ENCODE measurements at places on chromosomes 1 and 21.
A peak's percentile ranks its signal among the peaks of the same experiment; 100 is the strongest.

DNA sequence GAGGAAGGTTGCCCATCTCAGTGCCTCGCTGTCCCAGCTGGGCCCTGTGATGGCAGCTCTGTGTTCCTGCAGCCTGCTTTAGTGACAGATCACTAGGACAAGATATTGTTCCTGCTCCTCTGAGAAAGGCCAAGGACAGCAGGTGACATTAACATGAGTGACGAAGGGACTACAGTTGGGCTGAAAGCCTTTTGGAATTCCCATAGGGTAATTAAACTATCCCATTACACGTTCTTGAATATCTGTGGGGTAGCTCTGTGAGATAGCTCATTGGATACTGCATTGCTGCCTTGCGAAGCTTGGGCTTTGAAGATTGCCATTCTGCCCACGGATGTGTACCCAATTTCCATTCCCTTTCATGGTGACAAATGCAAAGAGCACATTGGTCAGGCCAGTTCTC lies 78.2 kb upstream of the COA6 start:
- DNase-seq: no peak

- DNase-seq: no peak
Observed at GRCh38 chr1:228977741-228978140, 242.5 kb downstream of the RHOU start.

GRCh38 chr1:57551476-57551875 lies 127.6 kb upstream of the DAB1 start:
- DNase-seq: no peak

GRCh38 chr1:71780681-71781080 lies 501.7 kb downstream of the NEGR1 start:
- DNase-seq: no peak

- no peak for DNase-seq
Observed at GRCh38 chr1:247435030-247435758, 19.2 kb downstream of the NLRP3 start.

DNA sequence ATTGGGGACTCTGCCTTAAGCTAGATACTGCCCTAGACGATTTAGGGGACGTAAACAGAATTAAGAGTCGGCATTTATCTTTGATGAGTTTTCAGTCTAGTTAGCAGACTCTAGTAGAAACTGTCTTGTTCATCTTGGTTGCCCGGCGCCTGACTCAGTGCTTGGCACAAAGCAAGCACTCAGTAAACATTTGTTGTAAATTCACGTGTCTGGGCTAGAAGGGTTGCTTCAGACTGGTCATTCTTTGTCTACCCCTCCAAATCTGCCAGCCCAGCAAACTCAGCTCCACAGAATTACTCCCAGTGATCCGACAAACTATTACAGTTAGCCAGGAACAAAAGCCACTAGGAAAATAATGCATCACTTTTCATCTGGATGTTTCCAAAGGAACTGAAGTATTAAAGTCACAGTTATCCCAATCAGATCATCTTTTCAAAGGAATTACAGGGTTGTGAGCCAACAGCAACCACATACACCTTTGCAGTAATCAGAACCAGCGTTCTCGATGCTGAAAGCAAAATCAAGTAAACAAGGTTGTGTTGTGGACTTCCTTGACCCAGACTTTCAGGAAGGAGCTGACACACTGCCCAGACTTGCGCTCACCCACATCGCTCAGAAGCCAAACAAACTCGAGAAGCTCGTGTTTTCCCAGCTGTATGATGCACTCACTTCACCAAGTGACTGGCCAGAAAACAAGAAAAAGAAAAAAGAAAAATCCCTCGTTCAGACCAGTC lies 66.5 kb upstream of the GADD45A start:
- no peak for DNase-seq

DNA sequence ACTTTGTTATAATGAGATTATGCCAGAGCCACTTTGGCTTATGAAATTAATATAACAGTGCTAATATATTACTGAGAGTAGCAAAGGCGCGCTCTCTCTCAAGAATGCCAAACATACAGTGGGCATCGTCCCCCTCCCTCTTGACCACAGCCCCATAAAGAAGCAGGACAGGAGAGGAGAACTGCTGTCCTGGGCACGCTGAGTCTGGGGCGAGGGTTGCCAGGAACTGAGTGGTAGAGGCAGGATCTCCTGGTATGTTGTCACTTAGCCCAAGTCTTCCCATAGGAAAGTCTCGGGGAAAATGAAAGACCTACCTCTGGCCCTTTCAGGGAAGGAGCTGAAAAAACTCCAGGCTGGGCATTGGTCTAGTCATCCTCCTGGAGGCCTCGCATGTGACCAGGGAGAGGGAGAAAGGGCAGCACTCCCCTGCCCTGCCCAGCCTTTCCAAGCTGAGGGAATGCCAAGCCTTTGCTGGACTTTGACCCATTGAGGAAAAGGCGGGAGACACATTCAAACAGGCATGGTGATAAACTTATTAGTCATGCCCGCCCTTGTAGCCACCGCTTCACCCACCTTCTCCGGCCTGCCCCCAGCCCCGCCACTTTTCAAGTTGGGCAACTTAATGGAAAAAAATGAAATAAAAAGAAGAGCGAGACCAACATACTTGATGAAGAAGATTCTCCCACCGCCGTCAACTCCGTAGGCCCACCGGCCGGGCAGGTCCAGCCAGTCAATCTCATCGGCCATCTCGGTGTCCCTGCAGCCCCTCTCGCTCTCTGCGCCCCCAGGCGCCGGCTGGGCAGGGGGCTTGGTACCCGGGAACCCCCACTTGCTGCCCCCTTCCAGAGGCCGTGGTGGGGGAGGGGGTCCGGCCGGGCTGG lies 17.4 kb upstream of the PLEKHA6 start:
- no peak for DNase-seq

DNA sequence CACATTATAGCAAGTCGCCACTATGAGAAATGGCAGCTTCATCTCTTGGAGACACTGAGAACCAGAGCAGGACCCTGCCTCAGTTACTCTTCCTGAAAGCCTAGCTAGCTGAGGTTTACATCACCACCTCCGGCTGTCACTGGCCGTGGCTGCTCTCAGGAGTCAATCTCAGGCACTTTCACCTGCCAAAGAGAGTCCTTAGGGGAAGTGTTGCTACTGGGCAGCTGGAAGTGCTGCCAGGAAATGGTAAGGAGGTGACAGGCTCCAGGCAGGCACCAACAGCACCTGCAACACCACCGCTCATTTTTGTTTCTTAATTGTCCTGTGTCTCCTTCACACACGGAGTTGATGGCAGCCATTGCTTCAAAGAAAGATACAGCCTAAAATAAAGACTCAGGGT lies 92.5 kb downstream of the DSCAM start:
- no peak for DNase-seq

DNA sequence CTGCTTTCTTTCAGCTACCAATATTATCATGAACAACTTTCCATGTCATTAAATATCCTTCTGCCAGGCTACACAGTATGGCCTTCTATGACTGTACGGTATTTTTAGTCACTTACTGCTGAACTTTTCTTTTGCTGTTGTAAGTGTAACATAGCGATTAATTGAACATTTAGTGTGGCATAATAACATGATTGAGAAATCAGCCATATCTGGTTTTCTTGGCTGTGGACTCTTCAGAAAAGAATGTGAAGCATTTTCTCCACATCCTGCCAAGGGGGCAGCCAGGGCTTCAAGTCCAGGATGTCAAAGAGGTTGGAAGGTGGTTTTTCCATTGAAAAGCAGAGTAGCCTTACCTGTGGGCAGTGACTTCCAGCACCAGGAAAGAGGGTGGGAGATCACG lies 8.8 kb upstream of the AHCYL1 start:
- no peak for DNase-seq

DNA sequence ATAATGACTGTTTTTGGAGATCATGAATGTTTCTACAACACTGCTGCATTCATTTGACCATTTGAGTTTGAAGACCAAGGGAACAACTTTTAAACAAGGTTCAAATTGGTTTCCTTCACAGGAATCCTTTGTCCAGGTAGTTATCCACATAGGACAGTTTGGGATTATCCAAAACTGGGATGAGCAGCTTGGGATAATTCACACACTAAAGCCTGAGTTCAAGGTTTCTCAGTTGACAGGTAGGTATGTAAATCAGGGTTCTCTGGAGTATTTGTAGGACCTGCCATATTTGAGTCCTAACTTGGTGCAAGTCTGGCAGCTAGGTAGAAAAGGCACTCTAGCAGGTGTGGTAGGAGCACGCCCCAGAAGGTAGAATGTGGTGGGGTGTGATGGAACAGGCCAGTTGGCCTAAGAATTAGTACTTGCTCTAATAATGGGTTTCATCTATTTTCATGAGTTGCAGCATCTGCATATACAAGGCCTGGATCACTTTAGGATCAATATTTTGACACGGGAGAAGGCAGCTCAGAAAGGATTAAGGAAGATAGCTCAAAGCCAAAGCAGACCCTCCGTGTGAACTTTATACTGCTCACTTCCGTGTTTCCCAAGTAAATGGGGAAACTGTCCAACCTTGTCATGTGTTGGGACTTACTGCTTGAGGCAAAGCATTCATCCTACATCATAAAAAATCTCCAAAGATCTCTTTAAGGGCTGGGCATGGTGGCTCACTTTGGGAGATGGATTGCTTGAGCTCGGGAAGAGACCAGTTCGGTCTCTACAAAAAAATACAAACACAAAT lies 14.1 kb upstream of the RAB42 start:
- no peak for DNase-seq

DNA sequence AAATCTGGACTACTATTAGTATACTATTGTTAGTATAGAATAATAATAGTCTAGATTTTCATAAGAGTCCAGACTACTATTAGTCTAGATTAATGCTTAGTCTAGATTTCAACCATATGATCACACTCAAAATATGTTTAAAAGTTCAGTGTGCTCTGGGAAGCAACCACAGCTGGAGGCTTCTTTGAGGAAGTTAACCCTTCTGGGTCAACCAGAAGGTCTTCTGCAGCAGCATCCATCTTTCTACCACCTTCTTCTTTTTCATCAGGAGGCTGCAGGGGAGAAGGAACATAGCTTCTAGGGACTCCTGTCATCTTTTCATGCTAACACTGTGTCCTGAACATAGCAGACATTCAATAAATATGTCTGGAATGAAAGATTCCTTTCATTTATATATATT lies 51.2 kb upstream of the DNAJC6 start:
- DNase-seq: no peak

DNA sequence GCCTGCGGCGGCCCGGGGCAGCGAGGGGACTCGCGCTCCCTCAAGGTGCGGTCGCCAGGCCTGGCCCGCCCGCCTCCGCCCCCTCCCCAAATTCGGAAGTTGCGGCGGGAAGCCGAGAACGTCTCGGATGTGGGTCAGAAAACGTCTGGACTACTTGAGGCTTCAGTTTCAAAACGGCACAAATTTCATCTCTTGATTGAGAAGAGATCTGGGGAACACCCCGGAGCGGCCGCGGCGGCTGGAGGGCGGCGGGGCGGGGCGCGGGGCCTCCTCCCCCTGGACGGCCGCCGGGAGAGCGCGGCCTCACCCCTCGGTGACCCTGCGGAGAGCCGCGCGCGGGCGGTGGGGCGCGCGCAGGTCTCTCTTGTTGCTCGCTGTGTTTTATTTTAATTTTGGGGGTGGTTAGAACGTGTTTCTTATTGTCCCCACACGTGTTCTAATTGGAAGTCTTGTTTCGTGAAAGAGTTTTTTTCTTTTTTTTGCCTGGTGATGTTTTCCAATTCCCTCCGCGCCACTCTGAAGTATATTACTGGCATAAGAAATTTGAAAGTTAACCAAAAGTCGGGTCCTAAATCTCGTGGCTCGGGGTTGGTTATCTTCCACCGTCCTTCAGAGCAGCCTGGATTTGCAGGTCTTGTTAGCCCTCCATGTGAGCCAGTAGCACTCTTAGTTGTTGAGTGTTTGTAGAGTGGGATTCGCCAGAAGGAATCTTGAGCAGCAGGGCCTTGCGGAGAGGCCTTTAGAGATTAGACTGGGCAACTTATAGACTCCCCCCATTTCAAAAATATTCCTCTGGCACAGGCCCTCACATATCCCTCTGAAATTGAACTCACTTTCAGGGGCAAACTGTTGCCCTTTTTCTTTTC lies 749 bp downstream of the PCBP3 start:
- DNase-seq: no peak

DNA sequence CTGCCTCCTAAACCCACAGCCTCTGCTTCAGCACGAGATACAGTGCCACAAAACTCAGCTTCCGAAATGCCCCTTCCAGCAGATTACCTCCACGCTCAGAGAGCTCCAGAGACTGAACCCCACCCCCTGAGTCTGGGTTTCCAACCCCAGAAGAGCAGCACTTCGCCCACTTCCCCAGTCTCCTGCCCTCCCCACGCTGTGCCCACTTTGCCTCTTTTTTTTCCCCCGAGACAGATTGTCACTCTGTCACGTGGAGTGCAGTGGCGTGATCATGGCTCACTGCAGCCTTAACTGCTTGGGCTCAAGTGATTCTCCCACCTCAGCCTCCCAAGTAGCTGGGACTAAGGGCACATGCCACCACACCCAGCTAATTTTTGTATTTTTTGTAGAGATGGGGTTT lies 10.1 kb downstream of the ICMT start:
- DNase-seq: no peak

DNA sequence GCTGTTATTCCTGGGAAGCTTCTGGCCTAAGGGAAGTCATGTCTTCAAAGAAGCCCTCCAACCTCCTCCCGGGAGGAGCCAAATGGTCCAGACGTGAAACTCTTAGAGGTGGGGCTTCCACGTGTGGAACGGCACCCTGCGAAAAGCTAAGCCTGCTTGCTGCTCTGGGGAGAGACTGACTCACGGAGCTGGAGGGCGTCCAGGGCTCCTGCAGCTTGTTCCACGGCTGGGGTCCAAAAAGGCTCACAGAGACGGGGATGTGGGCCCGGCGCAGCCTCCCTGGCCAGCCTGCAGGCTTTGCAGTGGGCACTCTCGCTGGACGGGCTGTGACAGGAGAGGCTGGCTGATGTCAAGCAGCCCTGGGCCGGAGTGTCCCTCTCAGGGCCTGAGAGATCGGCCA lies 105.1 kb downstream of the COLGALT2 start:
- no peak for DNase-seq

DNA sequence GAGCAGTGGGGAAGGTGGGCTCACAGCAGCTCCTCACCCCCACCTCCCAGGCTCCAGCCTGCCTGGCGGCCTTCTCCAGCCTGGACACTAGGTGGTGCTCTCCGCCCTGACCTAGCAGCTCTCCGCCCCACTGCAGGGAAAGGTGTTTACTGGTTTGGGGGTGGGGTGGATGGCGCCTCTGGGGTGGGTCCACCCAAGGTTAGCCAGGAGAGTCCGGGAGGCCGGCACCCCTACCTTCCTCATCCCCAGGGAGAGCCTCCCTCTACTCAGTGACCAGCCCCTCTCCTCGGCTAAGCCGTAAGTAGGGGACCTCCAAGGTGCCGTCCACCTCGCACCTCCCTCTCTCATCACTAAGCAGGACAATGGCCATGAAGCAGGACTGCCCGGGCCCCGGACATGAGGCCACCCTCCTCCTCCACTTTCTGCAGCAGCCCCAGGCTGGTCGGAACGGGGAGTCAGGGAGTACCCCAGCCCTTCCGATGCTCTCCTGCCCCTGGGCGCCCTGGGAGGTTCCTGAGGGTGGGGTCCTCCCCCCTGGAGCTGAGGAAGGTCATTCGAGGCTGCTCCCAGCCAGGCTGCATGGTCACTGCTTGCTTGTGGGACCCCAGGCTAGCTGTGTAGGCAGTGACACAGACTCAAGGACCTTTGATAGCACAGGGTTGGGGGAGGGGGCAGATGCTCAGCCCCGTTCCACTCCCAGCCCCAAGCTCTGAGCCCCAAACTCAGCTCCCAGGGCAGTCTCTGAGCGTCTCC lies 101.4 kb upstream of the VAMP3 start:
- peak; percentile 16 for DNase-seq

Data from activated T-cell treated with anti-CD3 and anti-CD28 coated beads for 1 hour (primary cell).